ENCODE measurements at places on chromosomes 6 and 20.

DNA sequence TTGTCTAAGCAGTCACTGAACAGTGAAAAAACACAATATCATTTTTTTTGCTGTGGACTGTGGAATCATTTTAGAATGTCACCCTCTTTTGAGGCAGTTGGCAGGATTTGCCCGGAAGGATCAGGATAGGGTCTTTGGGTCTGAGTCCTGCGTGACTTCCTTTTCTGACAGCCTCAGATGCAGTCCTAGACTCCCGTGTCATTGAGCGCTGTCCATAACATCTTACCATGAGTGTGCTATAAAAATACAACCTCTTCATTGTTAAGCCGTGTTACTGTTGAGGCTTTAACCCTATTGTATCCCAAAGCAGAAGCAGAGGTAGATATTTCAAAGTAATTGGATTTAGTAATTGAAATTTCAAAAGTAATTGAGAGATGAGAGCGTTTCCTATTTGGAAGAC is 30.6 kb downstream of the ARID1B start:
- DNase-seq = no peak

GRCh38 chr6:159522877-159523547 is 170.0 kb downstream of the SOD2 start:
- no peak for DNase-seq

GRCh38 chr6:3176562-3177355 is 19.4 kb upstream of the TUBB2A start:
- DNase-seq = no peak

DNA sequence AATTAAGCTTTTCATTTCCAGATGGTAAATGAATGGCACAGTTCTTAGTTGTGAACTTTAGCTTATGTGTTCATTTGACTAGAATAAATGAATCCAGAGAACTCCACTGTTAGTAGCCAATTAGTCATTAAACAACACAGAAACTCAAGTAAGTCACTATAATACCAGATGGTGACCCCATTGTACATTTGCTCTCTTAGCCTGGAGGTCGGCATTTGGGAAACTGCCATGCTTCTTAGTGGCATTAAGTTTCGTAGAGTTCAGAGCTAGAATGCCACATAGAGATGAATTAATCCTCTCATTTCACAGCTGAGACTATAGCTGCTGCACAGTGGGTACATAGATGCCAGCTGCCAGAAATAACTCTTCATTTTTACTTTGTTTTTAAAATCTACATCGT is 10.8 kb upstream of the DTNBP1 start:
- no peak for DNase-seq

- no peak for DNase-seq
These were observed 4.7 kb downstream of the GTSF1L start for GRCh38 chr20:43722153-43722505.

DNA sequence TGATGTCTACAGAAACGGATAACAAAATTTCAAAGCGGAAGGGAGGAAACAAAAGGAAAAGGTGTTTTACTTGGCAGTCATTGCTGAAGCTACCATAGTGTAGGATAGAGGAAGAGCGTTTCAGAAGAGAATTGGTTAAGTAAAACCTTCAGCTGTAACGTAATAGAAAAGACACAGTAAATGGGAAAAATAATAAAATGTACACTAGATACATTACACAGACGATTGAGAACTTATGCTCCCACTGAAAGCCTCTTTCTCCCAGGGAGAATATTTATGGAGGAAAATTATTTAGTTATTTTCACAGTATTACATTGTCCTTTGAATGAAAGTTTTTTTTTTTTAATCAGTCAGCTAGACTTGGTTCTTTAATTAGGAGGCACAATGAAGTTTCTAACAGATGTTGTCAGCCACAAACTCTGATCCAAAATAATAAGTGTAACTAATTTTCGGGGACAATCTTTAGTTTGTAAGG is 90.7 kb upstream of the PRDM1 start:
- DNase-seq = no peak

- DNase-seq = no peak
These were observed 949 bp downstream of the KIFC1 start for GRCh38 chr6:33392595-33392948.

DNA sequence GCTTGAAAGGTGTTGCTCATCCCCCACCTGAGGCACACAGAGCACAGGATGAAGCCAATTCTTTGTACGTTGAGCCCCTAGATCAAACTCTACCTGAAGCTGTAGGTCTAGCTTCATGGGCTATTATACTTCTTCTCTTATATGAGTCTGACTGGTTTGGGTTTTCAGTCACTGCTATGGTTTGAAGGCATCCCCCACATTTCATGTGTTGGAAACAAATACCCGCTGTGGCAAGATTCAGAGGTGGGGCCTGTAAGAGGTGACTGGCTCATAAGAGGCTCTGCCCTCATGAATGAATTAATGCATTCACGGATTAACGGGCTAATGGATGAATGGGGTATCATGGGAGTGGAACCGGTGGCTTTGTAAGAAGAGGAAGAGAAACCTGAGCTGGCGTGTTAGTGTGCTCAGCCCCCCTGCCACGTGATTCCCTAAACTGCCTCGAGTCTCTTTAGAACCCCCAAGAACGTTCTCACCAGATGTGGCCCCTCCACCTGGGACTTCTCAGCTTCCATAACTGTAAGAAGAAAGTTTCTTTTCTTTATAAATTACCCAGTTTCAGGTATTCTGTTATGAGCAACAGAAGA is 39.2 kb downstream of the PREX1 start:
- no peak for DNase-seq

GRCh38 chr6:161694995-161695394 is 421.1 kb upstream of the AGPAT4 start:
- no peak for DNase-seq

DNA sequence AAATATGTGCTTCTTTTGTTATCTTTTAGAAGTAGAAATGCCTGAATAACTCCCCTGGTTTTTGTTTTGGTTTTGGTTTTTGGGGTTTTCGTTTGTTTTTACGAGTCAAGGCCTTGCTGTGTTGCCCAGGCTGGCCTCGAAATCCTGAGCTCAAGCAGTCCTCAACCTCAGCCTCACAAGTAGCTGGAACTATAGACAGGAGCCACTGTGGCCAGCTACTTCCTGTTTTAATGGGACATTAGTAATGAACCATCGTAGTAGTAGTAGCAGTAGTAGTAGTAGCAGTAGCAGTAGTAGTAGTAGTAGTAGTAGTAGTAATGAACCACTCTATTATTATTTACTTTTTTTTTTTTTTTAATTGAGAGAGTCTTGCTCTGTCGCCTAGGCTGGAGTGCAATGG is 66.0 kb downstream of the UBR2 start:
- no peak for DNase-seq

DNA sequence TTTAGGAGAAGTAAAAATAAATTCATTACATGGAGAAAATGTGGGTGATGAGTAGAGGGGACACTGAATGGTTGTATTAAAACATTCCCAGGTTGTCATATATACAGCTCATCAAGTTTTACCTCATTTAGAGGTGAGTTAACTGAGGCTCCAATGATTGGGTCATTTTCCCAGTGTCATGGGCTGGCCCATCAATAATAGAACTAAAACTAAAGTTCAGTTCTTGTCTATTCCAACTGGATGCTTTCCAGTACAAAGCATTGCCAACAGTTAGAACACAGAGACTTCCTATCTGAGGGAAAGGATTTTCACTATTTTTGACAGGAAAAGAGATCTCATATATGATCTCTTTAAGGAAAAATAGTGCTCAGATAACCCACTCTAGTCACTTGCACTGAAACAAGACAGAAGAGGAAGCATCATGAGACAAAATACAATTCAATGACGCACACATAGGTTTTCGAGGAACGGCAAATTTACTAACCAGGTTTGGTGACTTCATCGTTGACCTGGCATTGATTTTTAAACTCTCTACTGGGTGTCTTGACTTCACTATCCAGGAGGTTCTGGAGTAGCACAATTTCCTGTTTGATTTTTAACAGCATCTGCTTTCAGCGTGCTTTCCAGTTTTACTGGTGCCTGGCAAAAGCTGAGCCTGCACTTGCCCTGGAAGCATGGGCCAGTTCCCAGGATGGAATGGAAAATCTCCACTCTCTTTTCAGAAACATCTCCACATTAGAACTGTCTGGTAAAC is 195.5 kb upstream of the FBXL4 start:
- DNase-seq = no peak

DNA sequence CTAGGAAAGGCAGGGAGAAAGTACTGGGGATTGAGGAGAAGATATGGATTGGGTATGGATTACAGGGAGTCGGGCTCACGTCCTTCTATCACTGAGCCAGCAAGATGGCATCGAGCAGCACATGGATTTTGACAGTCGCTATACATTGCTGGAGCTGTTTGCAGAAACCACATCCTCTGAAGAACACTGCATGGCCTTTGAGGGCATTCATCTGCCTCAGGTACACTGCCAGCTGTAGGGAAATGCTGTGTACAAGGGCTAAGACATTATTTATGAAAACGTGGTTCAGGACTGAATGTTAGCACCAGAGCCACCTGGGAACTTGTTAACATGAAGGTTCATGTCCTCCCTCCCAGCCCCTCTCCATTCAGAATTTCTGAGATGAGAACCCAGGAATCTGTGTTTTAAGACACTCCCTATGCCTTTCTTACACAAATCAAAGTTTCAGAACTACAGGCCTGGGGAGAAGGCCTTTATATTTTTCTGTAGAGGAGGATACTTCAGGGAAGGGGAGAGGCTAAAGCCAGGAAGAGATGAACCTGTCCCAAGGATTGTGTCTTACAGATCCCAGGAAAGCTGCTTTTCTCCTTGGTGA is 3.5 kb downstream of the CUL9 start:
- no peak for DNase-seq

- DNase-seq = no peak
These were observed 9.7 kb downstream of the HECA start for GRCh38 chr6:139144490-139145085.

GRCh38 chr6:162882801-162883481 is 155.2 kb downstream of the PACRG start:
- no peak for DNase-seq

- no peak for DNase-seq
These were observed 116.9 kb downstream of the KIF13A start for GRCh38 chr6:17870300-17871188.

DNA sequence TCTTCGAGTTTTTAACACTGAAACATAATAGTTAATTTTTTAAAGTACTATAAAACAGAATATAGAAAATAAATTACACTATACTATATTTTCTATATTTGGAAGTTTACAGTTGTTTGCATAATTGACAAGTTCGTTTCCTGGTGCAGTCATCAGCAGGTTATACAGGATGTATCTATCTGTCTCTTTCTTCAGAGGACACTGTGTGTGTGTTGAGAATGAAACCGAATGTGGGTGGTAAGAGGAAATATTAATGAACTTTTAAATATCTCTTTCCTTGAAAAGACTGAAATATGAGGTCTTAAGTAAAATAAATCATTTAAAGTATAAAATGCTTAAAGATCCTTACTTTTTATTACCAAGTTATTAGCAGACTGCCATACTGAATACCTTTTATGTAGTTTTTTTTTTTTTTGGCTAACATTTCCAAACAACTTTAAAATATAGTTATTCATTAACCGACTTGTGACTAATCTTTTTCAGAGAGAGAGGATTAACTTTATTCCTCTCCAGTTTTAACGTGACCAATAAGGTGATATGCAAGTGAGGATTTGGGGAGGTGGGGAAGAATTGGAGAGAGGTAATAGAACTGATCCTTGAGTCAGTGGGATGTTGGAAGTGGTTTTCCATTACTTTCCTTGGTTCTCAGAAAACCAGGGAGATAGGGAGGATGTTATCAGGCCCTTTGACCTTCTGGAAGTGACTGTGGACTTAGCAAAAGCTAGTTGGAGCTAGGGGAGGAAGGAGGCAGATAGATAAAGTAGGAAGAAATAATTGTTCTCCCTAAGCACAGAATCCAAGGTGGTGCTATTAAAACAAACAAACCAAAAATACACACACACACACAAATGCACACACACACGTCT is 380.0 kb upstream of the FLRT3 start:
- DNase-seq = no peak

DNA sequence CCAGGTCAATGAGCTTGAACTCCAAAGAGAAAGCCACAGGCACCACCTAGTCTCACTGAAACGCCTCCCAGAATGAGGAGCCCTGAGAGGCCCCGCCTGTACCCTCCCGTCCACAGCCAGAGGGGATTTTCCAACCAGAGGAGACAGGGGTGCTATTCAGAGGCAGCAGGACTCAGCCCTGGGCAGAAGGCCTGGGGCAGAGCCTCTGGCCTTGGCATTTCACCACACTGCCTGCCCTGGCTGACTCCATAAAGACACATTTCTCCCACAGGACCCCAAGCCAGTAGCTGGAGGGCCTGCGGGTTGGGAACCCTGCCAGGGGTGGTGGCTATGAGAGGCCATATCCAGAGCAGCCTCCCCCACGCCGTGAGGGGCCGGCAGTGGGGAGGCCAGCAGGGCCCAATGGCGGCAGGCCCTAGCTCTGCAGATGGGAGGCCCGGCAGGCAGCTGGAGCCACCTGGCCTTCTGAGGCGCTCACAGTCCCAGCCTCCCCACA is 159.3 kb downstream of the PREX1 start:
- DNase-seq = no peak

GRCh38 chr6:117233145-117233544 is 32.2 kb upstream of the VGLL2 start:
- no peak for DNase-seq

DNA sequence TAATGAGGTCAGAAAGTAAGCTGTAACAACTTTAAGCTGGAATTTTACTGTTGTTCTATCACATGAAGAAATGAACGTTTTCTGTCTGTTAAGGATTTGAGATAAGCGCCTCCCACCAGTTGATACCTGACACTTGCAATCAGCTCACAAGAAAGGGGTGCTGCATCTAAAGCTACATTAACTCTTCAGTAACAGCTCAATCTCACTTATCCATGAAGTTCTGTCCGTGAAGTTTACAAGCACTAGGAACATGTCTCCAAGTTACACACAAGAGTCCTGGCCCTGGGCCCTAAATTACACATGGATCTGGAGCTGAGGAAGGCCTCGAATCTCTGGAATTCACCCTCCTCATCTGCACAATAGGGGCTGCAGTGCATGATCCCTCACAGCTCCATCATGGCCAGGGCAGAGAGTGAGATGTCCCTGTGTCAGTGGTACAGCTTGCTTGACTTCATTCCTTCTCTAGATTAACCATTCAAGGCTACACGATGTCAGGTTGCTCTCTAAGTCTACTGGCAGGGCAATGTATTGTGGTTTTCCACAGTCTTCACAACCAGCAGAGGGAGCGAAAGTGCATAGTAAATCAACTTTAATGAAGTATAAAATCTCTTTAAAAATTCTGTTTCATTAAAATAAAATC is 182.4 kb upstream of the MCHR2 start:
- no peak for DNase-seq

DNA sequence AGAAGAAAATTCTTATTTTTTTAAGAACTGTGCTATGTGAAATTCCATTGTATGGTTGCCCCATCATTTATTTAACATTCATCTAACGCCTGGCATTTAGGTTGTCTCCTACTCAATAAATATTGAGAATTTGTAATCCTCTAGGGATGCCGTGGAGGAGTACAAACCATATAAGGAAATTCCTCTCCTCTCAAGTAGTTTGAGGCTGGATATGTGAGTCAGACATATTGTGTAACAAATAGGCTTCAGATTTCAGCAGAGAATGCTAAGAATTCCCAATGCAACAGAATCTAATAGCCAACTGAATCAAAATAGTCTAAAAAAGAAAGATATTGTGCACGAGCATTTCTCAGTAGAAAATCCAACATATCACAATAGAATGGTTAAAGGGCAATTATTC is 174.7 kb downstream of the OTOR start:
- DNase-seq = no peak

Measured in hematopoietic multipotent progenitor cell treated with erythropoietin and hydrocortisone succinate and interleukin-3 and kit ligand, for 15 days (in vitro differentiated cells).